ENCODE measurements at places on chromosomes 11 and 22.

DNA sequence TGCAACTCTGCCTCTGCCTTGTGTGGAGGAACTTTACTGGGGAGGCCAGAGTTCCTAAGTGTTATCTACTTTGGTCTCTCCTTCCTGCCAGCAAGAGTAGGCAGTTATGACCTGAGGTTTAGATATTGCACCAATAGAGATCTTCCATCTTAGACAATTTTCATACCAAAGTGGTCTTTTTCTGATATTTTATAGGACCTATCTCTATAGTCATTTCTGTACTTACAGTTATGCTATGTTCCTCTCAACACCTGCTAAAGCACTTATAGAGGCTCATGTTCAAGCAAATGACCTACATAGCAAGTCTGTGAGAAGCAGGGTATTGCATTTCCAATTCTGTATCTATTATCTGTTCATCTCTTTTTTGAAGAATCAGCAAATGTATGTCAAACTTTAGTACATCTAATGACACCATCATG, 80.8 kb downstream of the HORMAD2 start:
- no peak for DNase-seq

DNA sequence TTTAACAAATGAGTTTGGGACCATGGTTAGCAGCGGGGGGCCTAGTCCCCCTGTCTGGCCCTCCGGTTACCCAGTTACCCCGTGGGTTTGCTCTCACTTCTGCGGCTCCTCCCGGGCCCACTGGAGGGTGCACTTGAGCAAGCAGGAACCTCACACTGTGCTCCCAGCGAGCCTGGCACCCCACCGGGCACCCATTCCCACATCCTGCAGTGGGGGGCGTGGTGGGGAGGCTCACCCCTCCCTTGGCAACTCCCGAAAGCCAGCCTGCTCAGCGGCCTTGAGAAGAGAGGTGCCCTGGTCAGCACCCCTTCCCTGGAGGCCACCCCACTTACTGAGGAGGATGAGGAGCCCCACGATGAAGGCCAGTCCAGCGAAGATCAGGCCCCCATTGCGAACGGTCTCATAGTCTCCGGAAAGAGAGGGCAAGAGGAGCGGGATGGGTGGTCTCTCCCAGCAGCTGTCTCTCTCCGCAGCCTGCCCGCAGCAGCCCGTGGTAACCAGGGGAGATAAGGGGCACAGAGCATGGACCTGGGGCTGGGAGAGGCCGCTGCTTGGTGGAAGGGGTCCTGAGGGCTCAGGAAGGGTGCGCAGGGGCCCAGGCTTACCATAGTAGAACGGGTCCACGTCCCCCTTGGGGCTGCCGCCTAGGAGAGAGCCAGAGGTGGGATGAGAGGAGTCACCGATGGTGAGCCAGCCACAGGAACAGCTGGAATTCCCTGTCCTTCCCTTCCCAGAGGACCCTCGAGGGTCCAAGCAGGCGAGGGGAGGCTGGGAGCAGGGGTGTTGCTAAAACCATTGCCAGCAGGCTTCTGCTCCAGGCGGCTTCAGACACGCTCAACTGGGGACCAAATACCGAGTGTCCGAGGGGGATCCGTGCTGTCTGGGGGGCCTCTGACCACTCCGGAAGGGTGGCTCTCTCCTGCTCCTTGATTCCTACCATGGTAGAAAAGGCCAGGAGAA, 2.2 kb downstream of the FXYD2 start:
- peak; percentile 79 for DNase-seq

GRCh38 chr11:43853781-43854180, 26.9 kb upstream of the ALKBH3 start:
- no peak for DNase-seq

GRCh38 chr22:44884968-44885805, 124.6 kb downstream of the PHF21B start:
- DNase-seq: peak; percentile 15

DNA sequence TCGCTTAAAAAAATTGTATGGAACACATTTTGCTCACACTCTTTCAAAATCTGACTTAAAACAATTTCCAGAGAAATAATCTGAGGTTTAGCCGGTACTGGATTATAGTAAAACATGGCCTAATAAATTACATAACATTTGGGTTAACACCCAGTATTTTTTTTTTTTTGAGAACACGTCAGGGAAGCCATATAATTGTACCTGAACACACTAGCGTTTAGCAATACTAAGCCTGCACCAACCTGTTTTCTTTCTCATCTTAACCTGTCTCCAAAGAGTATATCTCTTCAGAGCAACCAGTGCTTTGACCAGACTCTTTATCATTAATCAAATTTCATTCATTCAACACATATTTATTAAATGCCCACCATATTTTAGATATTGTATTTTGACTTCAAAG, 2.0 kb upstream of the POGLUT3 start:
- DNase-seq: no peak

DNA sequence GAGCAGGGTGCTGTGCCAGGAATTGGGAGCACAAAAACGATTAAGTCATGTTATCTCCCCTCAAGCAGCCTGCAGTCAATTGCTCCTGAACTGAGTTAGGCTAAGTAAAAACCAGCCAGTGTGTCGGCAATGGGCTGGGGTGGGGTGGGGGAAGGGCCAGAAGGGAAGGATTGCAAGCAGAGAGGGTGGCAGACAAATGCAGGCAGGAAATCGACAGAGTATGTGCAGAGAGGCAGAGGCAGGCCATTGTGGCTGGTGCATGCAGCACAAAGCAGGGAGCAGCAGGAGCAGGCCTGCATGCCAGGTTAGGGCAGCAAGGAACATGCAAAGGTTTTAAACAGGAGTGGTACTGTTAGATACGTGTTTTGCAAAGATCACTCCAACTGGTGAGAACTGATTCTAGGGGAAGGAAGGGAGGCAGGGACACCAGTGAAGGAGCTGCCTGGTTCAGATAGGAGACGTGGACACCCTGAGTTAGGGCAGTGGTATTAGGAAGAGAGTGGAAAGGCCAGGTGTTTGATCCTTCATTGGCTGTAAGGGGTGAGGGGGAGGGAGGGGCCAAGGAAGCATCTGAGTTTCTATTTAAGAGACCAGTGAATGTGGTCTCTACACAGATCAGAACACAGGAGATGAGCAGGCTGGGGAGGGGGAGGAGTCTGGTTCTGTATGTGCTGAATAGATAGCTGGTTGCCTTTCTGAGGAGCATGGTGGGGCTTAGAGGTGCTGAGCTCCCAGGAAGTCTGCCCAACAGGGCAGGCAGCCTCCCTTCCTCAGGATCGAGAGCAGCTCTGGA, 70.8 kb upstream of the PHOX2A start:
- DNase-seq: no peak

GRCh38 chr11:1840780-1841480, 2.1 kb downstream of the TNNI2 start:
- no peak for DNase-seq

DNA sequence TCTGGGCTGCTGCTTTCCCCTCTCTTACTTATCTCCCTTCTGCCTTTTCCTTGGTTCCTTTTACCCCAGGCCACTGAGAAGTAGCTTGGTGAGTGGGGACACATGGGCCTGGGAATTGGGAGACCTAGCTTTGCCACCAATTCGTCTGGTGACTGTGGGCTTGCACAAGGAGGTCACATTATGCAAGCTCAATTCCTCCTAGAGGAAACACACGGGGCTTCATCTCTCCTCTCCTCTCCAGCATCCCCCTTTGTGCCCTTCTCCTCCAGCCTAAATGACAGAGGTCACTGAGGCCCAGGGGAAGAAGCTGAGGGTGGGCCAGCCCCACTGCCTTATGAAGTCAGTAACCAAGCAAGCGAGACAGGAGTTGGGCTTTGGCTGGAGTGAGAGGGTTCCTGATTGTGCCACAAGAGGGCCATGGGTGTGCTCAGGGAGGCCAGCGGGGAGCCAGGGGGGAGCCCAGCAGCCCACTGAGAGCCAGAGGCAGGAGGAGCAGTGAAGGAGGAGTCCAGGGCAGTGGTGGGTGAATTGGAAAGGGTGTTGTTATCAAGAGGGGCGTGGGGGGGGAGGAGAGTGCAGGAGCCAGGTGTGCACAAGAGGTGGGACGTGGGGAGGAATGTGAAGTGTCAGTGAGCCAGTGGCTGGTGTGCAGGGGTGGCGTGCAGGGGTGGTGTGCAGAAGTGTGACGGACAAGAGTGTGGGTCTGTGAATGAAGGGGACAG, 2.0 kb downstream of the CLCF1 start:
- DNase-seq: peak; percentile 65

DNA sequence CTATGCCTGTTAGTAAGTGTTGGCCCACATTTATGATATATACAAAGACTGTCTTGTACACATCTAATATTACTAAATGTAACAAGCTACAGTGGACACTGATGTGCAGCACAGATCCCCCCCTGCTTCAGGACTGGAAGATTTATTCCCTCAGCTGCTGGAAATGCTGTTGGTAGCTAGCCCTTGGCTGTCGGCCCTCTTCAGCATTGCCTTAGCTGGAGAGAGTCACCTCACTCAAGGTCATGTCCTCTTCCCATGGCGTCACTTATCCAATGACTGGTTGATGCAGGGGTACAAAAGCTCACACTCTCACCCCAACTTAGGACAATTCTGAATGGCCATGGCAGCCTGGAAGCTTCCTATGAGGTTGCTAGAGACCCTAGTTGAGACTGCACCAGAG, 312.7 kb downstream of the SOX6 start:
- no peak for DNase-seq

DNA sequence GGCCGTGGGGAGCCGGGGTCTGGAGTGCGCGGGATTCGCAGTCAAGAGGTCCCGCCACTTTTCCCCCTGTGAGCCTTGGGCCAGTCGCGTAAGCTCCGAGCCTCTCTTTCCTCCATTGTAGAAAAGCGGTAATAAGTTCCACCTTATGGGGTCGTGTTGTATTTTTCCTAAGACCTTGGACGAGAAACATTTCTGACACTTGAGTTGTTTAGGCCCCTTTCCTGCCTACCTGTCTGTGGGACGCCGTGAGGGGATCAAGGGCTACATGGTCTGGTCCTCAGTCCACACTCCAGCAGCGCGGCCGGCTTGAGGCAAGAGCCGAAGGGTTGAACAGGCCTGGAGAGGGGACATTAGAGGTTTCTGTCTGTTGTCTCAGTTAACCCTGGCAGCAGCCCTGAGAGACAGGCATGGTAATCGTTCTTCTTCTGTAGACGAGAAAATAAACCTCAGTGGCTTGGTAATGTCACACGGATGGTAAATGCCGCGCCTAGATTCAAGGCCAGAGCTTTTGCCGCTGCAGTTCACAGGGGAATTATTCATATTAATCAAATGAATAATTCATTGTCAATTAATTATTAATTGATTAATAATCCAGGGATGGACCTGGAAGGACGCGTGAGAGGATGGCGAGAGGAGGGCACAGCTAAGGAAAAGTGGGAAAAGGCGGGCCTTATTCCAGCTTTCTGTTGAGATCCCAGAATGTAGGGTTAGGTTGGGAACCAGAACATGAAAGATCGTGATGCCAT, 545 bp downstream of the FEN1 start:
- peak; percentile 15 for DNase-seq

DNA sequence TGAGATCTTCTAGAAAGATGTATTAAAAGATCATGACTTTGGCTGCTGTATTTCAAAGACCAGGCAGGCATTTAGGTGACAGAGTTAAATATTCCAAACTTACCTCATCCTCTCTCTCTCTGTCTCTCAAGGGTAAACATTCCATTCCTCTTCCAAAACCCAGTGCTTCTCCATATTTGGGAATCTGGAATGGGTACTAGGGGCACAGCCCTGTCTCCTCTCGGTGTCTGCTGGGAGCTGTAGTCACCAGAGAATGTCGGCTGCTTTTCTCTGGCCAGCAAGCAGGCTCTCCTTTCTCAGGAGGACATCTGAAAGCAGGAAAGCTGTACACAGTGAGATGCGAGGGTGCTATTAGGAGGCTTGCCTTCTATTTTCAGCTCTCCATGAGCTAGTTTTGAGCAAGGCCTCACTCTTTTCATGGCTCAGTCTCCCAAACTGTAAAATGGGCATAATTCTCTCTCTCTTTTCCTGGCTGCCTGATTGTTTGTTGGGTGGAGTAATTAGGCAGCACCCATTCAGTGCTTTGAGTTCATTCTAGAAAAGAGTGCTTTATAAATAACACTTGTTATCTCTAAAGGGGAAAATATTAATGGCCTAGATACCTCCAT, 9.3 kb upstream of the PEX26 start:
- no peak for DNase-seq

- no peak for DNase-seq
Measured at GRCh38 chr22:40958299-40958698, 7.1 kb downstream of the RBX1 start.

- no peak for DNase-seq
Measured at GRCh38 chr11:6142936-6143335, 27.2 kb downstream of the OR52B2 start.

DNA sequence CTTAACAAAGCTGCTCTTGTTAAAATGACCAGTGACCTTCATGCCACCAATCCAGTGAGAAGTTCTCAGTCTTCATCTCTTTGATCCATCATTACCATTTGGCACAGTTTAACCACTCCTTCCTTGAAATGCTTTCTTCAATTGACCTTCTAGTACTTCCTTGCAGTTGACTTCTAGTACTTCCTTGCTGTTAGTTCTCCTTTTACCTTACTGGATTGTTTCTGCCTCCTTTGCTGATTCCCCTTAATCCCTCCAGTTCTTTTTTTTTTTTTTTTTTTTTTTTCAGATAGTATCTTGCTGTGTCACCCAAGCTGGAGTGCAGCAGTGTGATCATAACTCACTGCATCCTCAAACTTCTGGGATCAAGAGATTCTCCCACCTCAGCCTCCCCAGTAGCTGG, 66.0 kb upstream of the HORMAD2 start:
- no peak for DNase-seq

DNA sequence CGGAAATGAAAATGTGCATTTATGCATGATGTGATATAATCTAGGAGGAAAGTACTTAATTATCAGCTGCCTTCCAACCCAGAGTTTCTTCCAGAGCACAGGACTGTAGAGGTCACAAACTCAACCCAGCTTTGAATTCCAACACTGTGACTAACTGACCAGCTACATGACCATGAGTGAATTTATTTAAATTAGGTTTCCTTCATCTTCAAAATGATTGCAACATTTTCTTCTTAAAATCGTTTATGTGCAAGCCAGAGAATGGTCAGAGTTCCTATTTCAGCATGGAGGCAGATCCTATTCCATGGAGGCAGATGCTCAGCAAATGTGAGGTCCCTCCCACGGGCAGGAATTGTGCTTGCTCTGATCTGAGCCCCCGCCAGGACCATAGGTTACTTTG, 42.4 kb downstream of the OSBP start:
- DNase-seq: peak; percentile 39

DNA sequence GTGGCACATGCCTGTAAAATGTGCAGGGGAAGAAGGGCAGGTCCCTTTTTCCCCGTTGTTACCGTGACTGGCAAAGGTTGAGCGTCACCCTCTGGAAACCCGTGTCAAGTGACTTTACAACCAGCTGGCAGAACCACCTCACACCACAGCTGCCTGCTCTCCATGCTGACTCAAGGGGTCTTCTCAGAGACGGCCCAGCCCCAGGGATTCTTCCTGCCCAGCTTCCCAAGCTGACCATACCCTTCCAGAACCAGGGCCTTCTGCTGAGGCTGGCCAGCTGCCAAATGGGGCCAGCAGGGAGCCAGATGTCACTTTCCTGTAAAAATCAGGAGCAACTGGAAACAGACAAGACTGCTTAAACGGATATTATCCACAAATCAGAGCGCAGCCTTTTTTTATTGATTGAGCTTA, 6.3 kb downstream of the PC start:
- no peak for DNase-seq

All from ACHN (cell line).